NCI-H2029 (cell line): ENCODE measurements at places on chromosomes 5 and 9.

DNA sequence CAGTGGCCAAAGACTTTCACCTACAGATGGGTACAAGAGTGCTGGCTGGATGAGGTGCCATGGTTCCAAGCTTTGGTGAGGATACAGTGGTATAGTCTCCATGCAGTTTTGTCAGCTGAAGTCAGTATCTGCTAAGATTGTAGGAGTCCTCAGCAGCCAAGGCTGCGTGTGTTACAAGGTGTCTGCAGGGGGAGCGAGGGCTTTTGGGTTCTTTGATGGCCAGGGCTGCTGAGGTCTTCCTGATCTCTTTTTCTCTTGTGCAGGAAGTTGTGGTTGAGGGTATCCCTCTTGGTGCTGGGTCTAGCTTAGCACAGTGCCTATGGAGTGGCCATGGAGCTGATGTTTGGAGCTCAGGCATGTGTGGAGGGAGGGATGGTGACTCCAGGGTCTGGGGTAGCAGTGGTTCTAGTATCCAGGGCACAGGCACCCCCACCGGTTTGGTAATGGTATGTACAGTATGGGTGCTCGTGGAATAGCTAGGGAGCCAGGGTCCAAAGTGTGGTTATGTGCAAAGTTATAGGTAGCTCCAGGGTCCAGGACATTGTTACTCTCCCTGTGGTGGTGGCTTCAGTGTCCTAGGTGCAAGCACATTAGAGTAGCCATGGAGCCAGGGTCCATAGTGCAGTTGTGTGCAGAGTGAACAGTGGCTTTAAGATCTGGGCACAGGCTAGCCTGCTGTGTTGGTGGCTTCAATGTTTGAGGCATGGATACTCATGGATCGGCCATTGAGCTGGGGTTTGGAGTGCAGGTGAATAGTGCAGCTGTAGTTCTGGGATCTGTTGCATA lies 36.7 kb downstream of the CNTLN start:
- no peak for DNase-seq

GRCh38 chr9:20065046-20065445 lies 276.2 kb upstream of the SLC24A2 start:
- DNase-seq: no peak

GRCh38 chr9:91580136-91580535 lies 156.5 kb upstream of the NFIL3 start:
- DNase-seq: no peak

- DNase-seq: no peak
Measured at GRCh38 chr5:128631771-128632170, 93.7 kb upstream of the FBN2 start.

- DNase-seq: no peak
Measured at GRCh38 chr5:109705596-109705995, 15.9 kb downstream of the MAN2A1 start.

DNA sequence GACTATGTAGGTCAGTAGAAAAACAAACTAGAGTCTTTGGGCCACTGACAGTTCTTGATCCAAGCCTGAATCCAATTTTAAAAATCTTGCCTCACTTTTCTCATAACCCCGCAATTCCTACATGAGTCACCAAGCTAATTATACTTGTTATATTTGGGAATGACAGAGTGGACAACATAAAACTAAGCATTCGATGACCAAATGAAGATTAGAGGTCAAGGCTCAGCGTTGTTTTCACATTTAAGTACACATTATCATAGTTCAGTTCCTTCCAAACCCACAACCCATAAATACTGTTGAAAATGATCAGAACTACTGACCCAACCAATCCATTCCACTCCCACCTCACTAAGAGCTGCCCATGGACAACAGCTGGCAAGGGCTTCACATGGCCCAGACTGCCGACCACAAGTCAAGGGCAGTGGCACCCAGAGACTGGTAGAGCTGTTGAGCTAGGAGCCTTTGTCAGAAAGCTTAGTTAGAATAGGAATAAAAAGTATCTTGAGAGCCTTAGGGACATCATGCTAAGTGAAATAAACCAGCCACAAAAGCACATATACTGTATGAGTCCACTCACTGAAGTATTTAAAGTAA lies 64.2 kb downstream of the MYO10 start:
- DNase-seq: no peak

GRCh38 chr5:163565931-163566608 lies 60.7 kb downstream of the MAT2B start:
- no peak for DNase-seq

- no peak for DNase-seq
Measured at GRCh38 chr9:120863833-120864232, 13.2 kb downstream of the PHF19 start.

DNA sequence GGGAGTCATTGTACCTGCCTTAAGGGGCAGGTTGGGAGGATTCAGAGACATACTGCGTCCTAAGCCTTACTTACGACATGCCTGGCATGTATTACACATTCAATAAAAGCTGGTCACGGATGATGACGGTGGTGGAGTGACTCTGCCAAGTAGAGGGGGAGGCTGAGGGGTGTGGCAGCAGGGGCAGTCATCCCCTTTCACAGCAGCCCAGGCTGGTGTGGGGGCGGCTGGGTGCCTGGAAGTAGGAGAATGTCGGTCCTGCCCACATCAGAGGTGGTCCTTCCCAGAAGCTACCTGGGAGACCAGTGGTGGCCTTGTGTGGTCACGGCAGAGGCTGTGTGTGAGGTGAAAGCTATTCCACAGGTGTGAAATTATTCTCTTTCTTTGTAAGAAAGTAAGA lies 8.9 kb downstream of the ZBTB34 start:
- DNase-seq: no peak

- DNase-seq: no peak
Measured at GRCh38 chr5:132445930-132446329, 44.6 kb downstream of the IRF1 start.

DNA sequence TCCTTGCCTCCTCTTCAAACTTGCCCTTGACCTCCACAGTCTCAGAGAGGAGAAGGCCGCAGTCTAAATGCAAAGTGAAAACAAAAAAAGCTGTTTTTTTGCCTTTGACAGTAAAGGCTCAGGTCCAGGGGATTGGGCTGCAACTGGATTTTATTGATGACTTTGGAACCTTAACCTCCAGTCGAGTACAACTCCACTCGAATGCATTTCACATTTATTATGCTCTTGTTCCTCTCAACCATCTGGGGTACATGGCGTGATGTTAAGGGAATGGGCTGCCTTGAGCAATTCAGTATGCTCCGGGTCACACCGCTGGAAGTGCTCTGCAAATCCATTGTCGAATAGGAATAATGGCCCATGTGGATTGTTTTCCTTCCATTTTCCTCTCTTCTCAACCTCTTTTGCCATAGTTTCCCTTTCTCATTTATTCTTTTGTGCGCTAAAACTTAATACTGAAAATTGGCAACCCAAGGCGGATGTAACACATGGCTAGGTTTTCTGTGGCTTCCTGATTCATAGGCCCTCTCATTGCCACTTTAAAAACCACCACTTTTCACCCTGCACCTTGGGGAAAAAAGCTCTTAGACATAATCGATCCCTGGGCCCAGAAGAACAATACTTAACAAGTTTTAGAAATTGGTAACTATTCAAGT lies 34.3 kb downstream of the ITK start:
- no peak for DNase-seq

GRCh38 chr9:112044881-112045280 lies 130.2 kb downstream of the SUSD1 start:
- no peak for DNase-seq

GRCh38 chr9:133255371-133256135 lies 19.4 kb downstream of the ABO start:
- no peak for DNase-seq

DNA sequence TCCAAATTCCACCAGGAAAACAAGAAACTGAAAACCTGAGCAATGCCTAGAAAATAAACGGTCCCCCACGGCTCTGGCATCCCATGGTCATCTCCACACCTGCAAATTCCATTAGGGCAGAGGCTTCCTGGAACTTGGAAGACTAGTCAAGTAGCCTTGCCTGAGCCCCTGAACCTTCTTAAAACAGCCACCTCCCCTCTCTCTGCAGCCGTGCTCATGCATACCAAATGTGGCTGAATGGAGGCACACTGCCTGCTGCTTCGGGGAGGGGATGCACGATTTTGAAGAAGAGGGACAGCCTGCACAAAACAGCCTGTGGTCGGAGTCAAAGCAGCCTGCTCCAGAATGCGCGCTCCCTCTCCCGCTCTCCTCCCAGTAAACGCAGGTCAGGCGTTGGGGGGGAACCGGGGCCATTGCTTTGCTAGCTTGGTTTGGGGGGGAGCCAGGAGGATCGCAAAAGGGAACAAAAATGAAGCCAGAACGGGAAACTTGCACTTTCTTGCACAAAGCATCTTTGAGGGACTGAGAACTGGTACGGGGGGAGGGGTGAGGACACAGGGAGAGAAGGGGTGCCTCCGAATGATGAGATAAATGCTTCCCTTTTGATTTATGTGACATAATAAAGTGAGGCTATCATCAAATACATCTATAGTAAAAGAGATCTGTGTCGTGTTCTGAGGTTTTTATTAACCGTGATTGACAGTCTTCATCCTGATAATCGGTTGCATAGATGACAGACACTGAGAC lies at the start of gene TRPM3:
TSS of gene TRPM3 (minus strand) at position 347 of the 747 bp plus-strand sequence. CDS start at position 80, 267 bp downstream.
- DNase-seq: no peak

DNA sequence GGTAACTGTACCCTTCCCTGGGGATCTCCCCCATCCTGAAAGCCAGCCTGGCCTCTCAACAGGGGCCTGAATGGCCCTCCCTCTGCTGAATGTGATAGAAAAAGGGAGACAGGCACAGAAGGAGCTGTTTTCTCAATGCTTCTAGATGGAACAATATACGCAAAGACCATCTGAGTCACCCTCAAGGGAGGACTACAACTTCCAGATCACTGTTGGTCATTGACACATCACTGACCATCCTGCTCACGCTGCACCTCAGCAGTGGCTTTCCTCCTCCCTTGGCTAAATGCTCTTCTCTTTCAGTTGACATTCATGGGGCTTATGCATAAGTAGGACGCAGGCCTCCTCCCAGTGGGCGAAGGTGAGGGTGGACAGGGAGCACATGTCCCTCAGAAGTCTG lies 112.2 kb upstream of the SHB start:
- no peak for DNase-seq

GRCh38 chr5:59597690-59598546 lies 295.6 kb downstream of the PDE4D start:
- DNase-seq: no peak

DNA sequence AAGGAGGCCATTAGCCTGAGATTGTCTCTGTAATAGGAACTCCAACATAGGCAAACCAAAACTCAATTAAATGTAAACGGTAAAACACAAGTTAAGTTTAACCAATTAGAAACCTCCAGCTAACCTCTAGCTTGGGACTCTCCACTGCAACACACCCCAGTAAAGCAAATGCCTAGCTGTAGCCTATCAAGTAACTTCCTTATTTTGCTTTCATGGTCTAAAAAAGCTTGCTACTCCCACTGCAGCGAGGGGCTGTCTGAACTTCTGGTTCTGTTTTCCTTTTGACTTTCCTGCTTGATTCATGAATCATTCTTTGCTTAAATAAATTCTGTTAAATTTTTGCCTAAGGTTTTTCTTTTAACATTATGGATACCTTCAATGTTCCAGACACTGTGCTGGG lies 24.4 kb upstream of the C5orf46 start:
- no peak for DNase-seq

GRCh38 chr5:152246401-152246800 lies 158.7 kb downstream of the NMUR2 start:
- no peak for DNase-seq

DNA sequence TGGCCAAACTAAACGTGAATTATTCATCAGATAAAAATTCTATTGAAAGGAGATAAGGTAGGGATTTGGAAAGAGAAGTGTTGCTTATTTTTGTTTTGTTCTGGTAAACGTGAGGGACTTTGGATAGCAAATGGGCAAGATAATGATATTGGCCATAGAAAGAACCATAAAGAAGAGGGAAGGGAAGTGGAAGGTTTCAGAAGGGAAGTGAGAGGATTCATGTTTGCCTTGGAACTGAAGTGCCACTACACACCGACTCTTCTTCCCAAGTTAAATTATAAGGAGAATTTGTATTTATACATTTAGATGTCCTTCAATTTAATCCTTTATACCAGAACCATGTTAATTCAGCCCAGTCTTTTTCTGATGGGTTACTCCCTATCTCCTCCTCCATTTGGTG lies 42.1 kb upstream of the TAF11L2 start:
- no peak for DNase-seq

DNA sequence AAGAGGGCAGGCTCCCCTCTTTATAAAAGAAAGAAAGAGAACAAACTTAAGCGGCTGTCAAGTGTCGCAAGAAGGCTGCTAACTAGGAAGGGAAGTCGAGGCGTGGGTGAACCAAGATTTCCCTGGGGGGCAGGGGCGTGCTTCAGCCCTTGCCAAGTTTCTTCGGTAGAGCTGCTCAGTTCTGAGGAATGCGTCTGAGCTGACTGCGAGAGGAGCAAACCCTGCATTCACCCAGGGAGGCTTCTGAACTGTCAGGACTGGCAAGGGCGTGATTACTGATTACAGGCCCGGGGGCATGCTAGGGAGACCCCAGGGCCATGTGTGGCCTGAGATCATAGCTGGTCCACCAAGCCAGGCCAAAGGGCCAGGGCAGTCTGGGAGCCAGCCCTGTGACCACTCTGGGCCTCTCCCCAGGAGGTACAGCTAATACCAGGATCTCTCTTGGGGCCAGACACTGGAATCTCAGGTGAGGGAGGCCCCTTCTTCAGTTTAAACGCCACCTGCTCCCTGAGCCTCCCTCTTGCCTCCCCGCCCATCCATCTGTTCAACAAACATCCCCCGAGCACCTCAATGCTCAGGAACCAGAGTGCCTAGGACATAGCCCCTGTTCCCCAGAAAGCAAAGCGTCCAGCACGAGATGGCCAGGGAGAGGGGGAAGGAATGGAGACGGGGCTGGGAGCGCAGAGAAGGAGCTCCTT lies 30.9 kb downstream of the SARDH start:
- DNase-seq: no peak

DNA sequence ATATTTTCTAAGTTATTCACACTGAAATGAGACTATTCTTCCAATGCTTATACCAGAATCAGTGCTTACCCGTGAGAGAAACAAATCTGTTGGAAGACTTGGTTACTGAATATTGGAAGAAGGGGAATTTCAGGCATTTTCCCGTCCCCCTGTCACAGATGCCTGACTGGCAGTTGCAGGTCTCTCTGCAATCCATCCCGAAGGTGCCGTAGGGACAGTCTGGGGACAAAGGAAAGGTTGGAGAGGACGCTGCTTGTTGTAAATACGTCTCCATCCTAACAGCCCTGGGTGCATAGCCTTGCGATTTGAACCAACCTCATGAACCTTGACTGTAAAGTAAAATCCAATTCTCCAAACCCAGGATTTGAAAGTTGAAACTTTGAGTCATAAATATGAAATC lies 3.5 kb downstream of the ESM1 start:
- no peak for DNase-seq

- no peak for DNase-seq
Measured at GRCh38 chr5:52804387-52804791, 16.7 kb downstream of the ITGA1 start.

DNA sequence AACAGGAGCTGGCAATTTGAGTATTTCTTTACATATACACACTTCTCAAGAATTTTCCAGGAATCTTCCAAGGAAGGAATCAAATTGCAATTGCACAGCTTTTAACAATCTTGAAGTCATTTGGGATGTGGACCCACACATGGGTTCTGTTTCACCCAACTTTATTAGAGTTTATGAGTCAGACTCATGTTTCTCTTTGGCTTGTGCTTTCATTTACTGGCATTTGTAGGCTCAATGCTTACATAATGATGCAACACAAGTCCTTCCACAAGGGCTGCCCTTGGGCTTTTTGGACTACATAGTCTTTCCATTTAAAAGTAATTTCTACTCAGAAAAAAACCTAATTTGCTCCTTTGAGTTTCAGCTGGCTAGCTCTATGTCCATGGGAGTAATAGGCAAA lies 4.6 kb upstream of the CDC37L1 start:
- no peak for DNase-seq

- no peak for DNase-seq
Measured at GRCh38 chr9:76608575-76609273, 149.7 kb downstream of the GCNT1 start.

GRCh38 chr5:72511774-72512592 lies 4.8 kb upstream of the ZNF366 start:
- DNase-seq: no peak
